Activated CD4-positive, alpha-beta T cell treated with anti-CD3 and anti-CD28 coated beads, Interleukin-2, amount 50 U/mL, for 1 hour (primary cell): ENCODE measurements at places on chromosomes 13 and 19.

- DNase-seq = no peak
These were observed 97.6 kb upstream of the MIR17HG start for GRCh38 chr13:91249861-91250260.

DNA sequence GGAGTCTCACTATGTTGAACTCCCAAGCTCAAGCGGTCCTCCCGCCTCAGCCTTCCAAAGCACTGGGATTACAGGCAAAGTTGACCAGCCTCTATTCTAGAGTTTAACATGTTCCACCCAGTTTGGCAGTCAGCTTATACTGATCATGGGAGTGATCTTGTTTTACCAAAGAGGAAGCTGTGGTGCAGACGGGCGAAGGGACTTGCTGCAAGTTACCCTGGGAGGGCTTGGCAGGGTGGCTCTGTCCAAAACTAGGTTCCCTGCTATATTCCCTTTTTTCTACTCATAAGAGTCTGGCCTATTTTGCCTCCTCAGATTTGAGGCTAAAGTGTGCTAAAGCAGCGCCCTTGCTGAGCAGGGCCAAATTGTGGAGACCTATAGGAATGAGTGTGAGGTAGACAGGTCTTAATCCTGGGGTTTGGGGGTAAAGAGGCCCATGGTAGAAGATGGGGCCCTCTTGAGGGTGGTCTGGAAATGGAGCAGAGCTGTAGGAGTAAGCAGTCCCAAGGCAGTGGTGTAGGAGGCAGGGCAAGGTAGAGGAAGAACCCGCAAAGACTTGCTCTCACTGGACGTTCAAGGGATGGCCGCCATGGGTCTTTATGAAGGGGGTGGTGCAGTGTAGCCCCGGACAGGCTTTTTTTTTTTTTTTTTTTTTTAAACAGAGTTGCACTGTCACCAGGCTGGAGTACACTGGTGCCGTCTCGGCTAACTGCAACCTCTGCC, 3.3 kb downstream of the RPS19 start:
- no peak for DNase-seq

- no peak for DNase-seq
These were observed 33.9 kb upstream of the SEMA6B start for GRCh38 chr19:4593409-4593851.

DNA sequence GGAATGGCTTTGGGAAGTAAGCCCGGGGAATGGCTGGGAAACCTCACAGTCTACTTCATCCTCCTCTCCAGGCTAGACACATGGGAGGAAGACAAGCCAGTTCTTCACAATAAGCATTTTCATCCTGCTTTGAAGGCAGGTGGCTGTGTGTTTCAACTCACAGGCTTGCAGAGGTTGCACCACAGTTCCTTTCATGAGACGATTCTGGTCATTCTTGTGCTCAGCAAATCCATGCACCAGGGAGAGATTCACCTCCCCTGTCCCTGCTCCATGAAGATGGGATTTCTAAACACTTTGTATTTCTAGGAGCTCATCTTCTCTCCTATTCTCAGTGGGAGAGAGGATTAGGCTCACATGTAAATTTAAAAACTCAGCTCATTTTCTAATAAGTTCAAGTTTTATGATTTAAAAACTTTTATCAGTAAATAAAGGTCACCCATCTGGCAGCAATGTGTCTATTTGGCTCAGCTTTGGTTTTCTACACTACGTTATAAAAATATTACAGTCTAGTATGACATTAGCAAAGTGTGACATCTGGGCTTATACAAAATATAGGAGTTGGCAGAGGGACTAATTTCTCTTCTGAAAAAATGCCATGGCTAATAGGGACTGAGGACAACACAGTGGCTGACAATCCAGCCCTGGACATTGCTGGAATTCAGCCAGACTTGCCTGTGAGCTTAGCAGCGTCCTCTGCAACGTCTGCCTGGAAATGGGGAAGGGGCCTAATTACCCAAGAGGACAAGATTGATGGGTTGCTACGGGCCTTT, 283.2 kb upstream of the SLC10A2 start:
- DNase-seq = no peak

GRCh38 chr13:98203646-98204326, 26.7 kb upstream of the RNF113B start:
- no peak for DNase-seq

DNA sequence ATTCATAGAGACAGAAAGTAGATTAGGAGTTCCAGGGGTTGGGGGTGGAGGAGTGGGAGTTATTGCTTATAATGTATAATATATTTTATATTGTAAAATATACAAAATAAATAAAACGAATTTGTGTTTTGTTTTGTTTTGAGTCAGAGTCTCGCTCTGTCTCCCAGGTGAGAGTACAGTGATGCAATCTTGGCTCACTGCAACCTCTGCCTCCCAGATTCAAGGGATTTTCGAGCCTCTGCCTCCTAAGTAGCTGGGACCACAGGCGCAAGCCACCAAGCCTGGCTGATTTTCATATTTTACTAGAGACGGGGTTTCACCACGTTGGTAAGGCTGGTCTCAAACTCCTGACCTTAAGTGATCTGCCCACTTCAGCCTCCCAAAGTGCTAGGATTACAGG, 2.5 kb upstream of the GADD45GIP1 start:
- no peak for DNase-seq

DNA sequence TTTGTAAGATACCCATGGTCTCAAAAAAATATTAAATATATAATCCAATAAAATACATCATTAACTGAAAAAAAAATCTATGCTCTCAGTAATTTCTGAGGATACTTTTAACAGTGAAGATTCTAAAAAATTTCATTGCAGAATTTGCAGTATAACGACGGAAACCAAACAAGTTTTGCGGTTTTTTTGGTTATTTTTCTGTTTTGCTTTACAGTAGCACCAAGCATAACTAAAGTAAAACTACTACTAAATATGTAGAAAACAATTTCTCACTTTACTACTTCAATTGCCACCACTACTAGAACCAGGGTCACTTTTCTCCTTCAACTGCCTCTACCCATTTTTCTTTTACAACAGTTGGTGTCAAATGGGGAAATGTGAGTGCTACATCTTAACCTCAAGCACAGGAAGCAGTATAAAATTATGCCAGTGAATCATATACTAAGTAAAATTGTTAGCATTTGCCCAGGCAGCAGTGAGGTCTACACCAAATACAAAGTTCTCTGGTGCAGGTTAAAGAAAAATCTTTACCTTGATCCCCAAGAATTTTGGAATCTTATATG, 24.1 kb downstream of the MICU2 start:
- no peak for DNase-seq

- no peak for DNase-seq
These were observed 716.4 kb downstream of the PCDH9 start for GRCh38 chr13:66513728-66514127.

- DNase-seq = no peak
These were observed 22.0 kb downstream of the SAE1 start for GRCh38 chr19:47152632-47153031.
